ENCODE measurements at places on chromosomes 3 and 15.

DNA sequence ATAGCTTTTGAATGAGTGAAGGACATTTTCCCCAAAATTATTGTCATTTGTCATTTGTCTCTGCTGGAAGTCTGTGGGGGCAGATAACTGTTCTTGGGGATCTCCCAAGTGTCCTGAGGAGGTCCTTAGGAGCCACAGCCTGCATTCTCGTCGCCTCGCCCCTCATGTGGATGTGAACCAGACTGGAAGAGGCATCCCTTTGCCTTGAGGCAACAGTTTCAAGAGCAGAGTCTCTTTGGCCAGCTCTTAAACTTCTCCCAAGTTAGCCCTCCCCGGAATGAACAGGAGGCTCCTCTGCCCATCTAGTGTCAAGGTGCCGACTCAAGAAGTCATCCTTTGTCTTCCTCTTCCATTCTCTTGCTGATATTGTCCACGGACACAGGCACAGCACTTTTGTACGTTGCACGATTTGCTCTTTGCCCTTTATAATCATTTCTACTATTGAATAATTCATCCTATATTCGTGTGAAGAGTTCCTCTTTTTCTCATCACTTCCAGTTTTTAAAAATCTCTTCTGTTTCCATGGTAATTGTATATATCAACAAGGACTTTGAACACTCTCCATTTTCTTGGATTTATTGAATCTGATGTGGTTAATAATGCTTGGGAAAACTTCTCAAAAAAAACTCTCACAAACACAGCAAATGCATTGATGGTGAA is 40.8 kb upstream of the CD47 start:
- DNase-seq: no peak

GRCh38 chr3:192875971-192876565 is 41.6 kb downstream of the MB21D2 start:
- DNase-seq: no peak

GRCh38 chr3:69411346-69411745 is 25.5 kb upstream of the FRMD4B start:
- DNase-seq: no peak

- DNase-seq: no peak
Observed at GRCh38 chr15:50790778-50791453, 25.4 kb upstream of the SPPL2A start.

DNA sequence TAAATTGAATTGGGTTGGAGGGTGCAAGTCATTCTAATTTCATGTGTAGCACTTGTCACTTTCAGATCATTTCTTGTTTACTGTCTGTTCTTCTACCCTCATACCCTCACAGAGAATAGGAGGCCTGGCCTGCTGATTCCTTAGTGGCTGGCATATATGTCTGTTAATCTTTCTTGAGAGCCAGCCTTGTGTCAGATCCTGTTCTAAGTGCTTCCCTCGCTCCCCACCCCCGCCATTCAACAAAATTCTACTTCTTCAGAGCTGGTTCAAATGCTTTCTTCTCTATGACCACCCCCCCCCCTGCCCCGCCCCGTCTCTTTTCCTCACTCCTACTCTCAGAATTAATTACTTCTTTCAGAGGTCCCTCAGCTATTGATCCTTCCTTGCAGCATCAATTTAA is 1.5 kb upstream of the U2SURP start:
- DNase-seq: peak; percentile 36

- DNase-seq: no peak
Observed at GRCh38 chr15:79475306-79475705, 43.2 kb downstream of the MINAR1 start.

- no peak for DNase-seq
Observed at GRCh38 chr3:80836395-80836794, 925.0 kb downstream of the GBE1 start.

- DNase-seq: no peak
Observed at GRCh38 chr15:48536681-48537091, 108.8 kb downstream of the FBN1 start.

DNA sequence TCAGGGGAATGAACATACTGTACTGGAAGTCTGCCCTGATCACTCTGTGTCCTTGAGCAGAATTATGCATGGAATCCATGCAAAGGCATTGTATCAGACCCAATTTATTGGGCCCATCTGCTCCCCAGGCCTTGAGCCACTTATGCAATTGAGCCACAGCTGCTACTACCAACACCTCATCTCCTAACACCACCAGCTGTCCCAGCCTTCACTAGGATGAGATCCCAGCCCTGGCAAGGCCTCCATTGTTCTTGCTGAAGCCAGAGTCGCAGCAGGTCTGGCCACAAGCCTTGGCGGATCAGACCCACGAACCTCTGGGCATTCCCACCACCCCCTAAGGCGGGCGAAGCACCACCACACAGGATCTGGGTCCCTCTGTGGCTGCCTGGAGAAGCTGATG is 9.2 kb upstream of the NME9 start:
- DNase-seq: no peak

DNA sequence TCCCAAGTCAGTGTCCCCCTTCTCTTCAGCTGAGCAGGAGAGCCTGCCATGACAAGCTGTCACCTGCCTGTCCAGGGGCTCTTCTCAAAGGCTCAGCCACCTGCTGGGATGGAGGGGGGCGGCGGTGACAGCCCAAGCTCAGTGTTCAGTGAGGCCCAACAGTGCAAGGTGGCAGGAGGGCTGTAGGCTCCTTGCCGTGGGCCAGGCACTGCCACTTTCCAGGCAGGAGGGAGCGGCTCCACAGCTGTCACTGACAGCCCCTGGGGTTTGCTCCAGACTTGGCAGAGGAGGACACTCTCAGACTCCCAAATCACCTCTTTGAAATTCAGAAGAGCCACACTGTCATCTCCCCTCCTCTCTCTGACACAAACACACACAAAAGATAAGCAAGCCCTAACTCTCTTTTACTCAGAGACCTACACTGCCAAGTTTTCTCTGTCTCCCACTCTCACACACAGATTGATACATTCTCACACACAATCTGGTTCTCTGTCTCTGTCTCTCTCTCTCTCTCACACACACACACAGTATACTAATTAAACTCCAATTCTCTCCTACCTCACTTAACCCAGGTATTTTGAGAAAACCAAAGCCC is 443.3 kb downstream of the EPHB1 start:
- DNase-seq: no peak

- DNase-seq: no peak
Observed at GRCh38 chr3:39435006-39435748, 28.7 kb downstream of the RPSA start.

- no peak for DNase-seq
Observed at GRCh38 chr3:46865546-46865945, 2.3 kb upstream of the MYL3 start.

DNA sequence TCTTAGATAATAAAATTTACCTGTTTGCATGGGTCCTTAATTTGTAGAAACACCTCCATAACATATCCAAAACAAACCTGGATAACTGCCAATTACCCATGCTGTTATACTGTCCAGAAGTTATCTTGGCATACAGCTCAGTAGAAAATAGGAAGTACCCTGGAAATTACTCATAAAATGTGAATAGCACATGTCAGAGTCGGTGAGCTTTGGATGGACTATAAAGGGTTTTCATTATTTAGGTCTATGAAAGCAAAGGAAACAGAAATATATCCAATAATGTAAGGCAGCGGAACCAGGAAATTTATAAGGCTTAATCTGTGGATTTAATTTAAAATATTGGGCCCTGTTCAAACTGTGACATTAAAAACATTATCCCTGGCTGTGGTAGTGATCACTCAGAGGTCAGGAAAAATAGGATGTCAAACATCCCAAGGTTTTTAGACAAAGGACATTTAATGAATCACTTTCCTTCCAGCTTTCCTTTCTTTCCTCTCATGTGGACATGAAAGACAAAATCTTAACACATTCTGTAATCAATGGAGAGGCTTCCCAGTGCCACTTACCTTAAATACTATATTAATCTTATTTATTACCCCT is 459.0 kb upstream of the DPH6 start:
- no peak for DNase-seq

DNA sequence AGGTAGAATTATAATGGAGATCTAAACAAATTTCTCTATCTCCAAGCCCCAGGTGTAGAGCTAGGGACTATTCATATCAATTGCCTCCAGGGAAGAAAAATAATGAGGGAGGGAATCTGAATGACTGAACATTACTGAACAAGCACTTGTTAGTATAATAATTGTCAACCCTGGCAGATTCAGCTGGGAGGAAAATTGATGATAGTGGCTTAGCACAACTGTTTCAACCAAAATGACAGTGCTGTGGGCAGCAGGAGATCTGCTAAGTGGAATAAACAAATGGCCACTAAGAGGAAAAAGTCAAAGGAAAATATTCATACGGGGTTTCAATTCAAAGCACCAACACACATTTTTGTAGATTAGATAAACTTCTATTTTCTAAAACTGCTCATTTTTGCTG is 294.9 kb upstream of the ZNF385D start:
- DNase-seq: no peak

DNA sequence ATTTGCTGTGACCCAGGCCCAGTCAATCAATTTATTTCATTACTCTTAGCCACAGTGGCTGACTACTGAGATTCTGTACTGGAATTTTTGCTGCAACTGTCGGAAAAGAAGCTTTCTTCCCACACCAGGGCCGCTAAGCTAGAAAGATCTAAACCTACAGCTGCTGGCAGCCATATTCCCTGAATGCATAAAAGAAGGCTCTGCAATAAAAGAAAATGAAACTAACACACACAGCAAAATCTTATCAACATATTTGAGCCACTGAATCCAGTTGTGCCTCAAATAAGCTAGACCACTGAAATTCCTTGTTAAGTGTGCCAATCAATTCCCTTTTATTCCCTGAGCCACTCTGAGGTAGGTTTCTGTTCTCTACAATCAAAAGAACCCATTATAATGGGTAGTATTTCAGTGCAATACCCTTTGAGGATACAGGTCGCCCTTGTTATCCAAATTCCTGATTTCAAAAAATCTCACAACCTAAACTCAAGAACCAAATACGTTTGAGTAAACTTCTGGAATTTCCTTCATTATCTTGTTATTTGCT is 60.3 kb downstream of the MYO9A start:
- no peak for DNase-seq

DNA sequence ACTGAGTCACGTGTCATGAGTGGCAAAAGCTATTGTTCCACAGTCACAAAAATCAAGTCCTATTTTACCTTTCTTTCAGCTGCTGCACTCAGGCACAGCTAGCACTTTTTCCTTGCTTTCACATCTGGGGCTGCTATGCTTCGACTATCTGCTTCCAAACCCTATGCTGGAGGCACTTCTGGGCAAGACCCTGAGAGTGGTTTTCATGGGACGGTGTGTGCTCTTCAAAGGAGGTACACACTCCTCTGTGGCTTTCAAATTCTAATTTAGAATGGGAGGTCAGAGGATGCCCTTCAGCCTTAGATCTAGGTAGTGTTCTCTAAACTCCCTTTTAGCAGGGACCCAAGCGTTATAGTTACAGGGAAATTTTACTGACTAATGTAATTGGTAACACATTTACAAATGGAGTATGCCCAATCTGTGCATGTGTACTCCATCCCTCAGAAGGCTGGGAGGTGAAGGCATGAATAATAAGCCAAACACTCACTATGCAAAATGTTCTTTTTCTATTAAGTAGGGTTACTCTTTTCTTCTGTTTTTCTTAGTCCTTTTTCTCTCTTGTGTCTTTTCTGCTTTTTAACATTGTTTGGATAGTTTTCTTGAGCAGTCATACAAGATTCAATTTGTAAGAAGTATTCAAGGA is 188.3 kb downstream of the LSAMP start:
- no peak for DNase-seq

DNA sequence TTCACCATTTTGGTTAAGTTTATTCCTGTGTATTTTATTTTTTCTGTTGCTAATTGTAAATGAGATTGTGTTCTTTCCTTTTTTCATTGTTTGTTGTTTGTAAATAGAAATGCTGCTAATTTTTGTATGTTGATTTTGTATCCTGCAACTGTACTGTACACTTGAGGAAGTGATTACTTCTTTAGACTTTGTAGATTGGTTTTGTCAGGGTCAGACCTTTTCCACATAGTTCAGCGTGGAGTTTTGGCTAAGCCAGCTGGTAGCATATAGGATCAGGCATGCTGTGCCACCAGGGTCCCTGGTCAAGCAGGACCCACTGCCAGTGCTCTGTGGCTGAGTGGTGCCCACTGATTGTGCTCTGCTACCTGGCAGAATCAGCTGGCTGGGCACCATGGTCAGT is 80.1 kb downstream of the CD200 start:
- DNase-seq: no peak

- peak; percentile 45 for DNase-seq
Observed at GRCh38 chr3:15796771-15797641, 773 bp downstream of the ANKRD28 start.

GRCh38 chr15:41936155-41936554 is 36.2 kb downstream of the EHD4 start:
- no peak for DNase-seq

DNA sequence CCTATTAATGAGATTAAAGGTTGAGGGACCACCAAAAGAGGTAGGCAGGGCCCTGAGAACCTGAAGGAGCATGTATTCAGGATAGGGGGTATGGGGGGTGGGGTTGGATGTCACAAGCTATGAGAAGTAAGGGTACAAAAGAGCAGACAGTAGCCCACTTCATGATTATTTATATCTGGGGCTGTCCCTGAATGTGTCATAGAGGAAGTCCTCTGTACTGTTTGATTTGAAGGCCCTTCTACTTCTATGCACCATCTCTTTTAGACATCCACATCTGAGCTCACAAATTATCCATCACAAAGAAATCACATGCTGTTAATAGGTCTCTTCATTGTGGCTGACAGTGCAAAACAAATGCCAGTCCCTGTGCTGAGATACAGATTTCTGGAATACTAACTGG is 68.6 kb downstream of the FHIT start:
- DNase-seq: no peak

- no peak for DNase-seq
Observed at GRCh38 chr3:154223519-154223918, 100.8 kb downstream of the DHX36 start.

DNA sequence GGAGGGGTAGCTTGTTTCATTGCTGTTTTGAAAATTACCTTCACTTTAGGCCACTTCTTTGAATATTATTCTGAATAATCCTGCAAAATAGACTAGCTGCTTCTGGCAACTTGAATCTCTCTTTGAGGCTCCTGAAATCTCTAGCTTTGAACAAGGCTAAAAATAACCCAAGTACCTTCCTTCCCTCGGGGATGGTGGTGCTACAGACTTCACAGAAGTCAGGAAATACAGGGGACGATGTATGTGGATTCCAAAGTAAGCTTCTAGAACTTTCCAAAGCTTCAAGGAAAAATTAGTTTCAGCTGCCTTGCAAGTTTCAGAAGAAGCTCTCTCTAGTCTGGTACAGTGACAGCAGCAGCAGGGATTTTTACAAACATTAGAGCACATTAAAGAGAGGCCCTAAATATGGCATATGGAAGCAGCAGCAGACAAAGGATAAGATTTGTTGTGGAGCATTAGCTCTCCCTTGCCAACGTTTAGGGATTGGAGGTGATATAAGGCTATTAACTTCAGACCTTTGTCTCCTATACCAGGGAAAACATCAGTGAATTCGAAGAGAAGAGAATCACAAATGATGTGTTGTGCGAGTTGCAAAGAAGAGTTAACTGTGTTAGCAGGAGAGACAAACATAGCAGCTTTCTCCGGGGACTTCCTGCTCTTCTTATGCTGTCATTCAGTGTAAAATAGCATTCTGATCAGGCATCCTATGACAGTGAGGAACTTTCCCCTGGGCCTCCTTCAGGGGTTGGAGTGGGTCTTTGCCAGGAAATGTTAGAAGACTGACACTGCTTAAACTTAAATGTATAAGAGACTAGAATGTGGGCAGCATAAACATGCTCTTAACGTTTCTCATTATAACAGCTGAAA is 783.0 kb upstream of the ARPP21 start:
- no peak for DNase-seq

Data from NB4 (cell line).